ENCODE measurements at places on chromosomes 7 and 10.
A peak's percentile ranks its signal among the peaks of the same experiment; 100 is the strongest.

DNA sequence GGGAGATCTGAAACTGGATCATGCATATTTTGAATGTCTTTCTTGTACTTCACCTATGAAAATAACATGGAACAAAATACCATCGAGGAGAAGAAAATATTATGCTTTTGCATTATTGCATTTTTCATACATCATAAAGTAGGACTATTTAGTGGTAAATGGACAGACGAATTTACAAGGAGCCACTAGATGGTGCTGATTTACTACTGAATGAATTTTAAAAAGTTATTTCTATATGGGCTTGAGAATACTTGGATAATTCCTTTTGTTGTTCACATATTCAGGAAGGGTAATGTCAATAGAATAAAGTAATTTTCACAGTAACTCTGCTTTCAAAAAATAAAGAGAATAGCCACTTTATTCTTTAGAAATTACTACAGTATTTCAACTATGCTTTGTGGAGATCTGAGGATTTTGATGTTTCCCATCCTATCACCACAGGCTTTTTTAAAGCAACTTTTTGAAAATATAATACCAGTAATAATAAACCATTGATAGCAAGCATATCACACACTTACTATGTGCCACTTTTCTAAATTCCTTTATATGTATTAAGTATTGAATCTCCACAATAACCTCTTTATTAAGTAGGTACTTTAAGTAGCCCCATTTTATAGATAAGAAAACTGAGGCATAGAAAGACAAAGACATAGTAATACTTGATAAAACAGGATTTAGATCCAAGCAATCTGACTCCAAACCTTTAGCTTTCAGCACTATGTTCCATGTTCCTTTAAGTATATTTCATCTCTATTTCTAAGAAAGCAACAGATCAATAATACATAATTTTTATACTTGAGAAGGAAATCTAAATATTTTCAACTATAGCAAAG is 38.6 kb downstream of the NEBL start:
- DNase-seq = peak; percentile 16

DNA sequence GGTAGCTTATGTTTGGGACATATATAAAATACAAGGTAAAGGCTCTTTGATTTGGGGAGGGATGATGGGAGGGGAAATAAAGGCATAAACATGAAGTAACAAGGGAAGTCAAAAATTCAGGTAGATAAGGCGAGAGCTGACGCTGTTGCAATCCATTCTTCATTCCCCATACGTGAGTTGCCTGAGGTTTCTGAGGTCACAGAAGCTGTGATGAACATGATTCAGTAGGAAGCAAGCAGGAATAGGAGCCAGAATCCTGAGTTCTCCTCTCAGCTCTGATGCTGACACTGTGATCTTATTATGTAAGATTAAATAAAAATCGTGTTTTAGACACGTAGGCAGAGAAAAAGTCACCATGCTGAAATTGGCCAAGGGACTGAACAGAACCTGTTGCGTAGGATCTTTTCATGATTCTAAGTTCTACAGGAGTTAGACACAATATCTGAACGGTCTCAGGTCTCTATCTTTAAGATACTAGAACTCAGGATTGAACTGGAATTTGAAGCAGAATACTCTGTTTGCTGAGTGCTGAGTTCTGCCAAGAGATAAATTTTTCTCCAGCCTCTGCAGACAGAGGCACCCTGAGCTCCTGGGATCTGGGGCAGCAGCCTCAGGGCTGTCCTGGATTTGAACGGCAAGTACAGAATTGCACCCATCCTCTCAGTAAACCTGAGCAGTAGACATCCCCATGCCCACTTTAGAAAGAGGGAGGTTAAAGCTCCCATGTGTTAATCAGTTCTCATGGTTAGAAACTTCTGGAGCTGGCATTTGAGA is 21.0 kb downstream of the KLF6 start:
- DNase-seq = no peak

DNA sequence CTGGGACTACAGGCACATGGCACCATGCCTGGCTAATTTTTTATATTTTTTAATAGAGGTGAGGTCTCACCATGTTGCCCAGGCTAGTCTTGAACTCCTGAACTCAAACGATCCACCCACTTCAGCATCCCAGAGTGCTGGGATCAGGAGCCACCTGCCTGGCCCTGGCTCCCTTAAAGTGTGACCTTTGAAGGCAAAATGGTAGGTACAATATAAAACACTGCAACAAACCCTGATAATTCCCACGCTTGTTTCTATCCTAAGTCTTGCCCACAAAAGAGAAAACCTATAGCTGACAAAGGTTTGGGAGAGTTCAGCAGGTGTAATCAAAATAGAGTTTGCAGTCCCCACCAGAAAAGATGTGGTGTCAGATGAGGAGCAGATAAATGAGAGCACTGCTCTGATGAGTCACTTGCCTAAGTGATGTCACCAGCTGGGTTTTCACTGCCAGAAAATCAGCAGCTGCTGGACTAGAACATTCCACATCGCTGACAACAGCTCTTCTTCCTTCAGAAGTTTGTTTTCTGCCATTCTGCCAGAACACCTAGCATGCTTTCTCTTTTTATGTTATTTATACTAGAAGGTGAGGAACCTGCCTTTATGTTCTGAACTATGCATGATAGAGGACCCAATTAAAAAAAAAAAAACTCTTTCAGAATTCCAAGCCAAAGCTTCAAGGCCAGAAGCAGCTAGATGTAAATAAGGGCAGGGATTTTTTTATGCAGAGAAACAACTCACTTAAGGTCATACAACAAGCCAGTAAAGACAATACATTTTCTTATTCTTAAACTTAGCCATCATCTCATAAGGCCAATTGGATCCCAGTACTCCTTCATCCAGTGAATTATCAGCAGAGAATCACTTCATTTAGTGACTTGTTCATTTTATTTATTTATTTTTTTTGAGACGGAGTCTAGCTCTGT is 18.0 kb downstream of the PURB start:
- peak; percentile 39 for DNase-seq

GRCh38 chr10:84921701-84922100 is 593.3 kb downstream of the CCSER2 start:
- no peak for DNase-seq

DNA sequence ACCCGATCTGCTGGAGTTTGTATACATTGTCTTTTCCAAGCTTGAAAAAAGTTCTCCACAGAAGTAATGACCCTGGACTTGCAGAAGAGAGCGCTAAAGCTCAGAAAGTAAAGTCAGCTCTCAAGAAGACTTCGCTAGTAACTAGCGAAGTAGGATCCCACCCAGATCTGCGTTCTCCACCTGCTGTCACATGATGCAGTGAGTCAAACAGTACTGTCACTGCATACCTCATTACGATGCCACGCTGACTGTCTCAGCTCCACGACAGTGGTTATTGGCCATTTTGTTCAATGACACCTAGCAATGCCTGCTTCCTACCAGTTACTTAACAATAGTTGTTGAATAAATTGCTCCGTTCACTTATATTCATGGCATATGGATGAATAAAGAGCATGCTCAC is 29.7 kb upstream of the SEC61G start:
- DNase-seq = peak; percentile 72

- peak; percentile 14 for DNase-seq
These were observed 57.7 kb downstream of the TRUB1 start for GRCh38 chr10:114995468-114996247.

- no peak for DNase-seq
These were observed 41.0 kb downstream of the TSPAN15 start for GRCh38 chr10:69492091-69492745.

DNA sequence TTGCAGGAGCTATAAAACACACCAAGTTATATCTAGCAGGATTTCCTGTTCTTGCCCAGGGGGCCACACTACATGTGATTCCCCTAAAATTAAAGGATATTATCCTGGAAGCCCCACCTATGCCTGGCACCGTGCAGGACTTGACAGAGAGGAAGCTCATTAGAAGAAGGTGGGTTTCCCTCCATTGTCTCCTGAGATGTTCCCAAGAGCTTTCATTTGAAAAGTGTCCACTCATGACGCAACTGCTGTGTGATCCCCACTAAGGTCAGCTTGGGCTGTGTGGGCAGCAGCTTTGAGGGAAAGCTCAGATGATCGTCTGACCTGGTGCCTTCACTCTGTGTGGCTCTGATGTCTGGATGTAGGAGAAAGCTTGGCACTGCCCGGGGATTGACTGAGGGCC is 53.5 kb downstream of the RAMP3 start:
- DNase-seq = no peak

DNA sequence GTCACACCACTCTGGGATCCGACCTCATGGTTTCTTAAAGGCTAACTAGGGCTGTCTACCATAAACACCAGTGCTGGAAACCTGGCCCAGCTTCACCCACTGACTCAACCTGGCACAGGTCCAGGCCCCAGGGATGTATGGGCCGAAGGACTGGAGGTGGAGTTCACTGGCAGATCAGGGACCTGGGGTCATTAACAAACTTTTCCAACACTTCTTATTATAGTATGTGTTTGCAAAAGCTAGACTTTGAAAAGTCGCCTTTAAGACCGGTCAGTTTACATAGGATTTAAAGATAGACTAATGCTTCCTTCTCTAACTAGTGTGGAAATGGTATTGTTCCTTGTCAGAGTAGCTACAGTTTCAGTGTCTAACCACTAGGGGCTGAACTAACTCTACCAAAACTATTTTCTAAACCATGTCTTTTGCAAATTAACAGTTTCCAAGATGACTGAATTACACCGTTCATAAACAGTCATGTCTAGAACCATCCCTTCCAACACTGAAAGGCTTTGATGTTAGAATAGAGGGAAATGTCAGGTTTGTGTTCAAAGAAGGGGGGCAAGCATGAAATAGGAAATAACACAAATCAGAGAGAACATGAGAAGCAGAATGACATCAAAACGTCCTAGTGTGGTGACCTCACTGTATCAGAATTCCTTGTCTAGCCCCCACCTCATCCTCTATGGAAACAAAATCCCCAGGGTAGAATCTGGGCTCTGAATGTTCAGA is 29.7 kb downstream of the STN1 start:
- DNase-seq = peak; percentile 62

DNA sequence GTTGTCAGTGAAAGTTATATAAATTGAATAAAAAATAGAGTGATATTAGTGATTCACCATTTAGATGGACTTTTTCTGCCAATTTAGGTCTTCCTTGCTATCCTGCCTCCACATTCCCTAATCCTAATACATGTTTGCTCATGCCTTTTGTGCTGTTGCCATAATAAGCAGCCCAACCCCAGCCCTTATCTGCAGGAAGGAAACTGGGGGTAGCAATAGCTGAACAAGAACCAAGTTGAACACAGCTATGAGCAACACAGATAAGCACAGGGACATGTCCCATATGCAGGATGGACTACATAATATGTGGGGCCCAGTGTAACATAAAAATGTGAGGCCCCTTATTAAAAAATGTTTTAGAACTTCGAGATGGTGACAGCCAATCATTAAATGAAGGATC is 91.2 kb upstream of the AHR start:
- DNase-seq = no peak

- no peak for DNase-seq
These were observed 9.5 kb downstream of the NMT2 start for GRCh38 chr10:15158972-15159371.

DNA sequence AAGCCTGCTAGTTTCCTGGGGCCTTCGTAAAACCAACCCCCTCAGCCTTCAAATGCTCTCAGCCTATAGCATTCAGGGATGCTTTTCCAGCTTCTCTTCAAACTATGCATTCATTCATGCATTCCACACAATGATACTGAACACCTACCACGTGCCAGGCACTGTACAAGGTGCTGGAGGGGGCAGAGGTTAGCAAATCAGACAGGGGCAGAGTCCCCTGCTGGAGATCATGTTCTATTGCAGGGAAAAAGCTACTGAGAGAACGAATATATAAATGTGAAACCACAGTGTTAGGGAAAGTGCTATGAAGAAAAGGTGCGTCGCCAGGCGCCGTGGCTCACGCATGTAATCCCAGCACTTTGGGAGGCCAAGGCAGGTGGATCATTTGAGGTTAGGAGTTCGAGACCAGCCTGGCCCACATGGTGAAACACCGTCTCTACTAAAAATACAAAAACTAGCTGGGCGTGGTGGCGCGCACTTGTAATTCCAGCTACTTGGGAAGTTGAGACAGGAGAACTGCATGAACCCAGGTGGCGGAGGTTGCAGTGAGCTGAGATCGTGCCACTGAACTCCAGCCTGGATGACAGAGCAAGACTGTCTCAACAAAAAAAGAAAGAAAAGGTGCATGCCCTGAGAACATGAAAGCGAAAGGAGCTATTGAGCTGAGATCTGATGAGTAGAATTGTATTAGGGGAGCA is 64.6 kb upstream of the CALN1 start:
- DNase-seq = no peak

DNA sequence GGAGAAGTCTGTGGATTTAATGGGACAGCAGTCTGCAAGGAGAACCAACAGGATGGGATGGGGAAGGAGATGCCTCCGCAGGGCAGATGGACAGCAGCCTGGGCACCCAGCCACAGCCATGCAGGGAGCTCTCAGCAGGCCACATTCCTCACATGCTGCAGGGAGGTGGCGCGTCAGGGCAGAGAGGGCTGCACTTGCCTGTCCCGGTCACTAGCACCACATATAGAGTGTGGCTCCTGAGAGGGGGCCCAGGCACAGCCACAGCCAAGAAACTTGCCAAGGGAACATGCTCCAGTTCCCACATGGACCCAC is 86.8 kb upstream of the ZMIZ1 start:
- DNase-seq = no peak

DNA sequence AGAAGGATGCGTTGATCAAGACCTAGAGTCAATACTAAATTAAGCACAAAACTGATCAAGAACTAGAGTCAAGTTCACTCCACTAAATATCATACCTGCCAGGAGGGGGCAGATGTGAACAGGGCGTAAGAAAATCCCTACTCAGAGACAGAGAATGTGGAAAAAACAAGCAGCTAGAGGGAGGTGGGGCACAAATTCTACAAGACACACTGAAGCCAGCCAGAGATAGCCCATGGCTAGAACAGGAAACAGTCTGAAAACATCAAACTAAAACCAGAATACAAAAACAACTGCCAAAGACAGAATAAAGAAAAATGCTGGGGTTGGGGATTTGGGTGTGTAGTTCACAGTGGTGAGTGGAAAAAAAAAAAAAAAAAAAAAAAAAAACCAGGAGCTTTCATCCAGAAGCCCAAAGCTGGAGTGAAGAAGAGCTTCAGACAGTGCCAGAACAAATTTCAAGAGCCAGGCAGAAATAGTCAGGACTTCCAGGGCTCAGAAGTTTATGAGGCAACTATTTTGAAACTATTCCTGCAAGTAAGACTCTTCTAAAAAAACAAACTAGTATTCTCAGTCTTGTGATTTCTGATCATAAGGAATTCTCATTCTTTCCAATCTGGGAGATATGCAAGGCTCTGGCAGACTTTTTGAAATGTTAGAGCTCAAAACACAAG is 118.3 kb downstream of the CCDC71L start:
- peak; percentile 82 for DNase-seq

- DNase-seq = no peak
These were observed 37.1 kb downstream of the STRA8 start for GRCh38 chr7:135270577-135271254.

DNA sequence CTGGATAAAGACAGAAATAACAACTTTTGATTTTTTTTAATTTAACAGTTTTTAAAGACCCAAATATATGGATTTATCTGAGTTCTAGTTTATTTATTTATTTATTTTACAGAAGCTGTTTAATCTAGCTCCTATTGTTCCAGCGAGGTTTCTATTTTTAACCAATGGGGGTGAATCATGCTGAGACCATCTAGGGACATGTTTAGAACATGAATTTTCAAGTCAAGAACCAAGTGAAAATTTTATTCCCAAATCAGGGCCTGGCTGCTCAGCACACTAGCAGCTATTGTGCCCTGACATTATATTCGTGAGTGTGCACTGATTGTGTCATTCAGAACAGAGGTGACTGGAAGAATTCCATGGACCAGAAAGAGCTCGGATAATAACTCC is 24.6 kb upstream of the MPP7 start:
- DNase-seq = no peak

Data from fibroblast of skin of left quadriceps (primary cell).